ENCODE measurements at places on chromosomes 12 and 14. TPM values are rescaled to one million over a fixed set of nuclear protein-coding genes. Genes with fewer than 3 reads are reported as not detected.

Gene STON2
- polyA plus RNA-seq = not detected

Gene OVCH1
- 0.06 TPM for polyA plus RNA-seq

Gene GPRC5A
- 230 TPM for polyA plus RNA-seq

Gene KRT3
- not detected for polyA plus RNA-seq

Gene NR1H4
- polyA plus RNA-seq = not detected

Gene PLCZ1
- polyA plus RNA-seq = not detected

Gene GALNT6
- polyA plus RNA-seq = 47.1 TPM

Gene RAD9B
- 0.33 TPM for polyA plus RNA-seq

Gene VEZT
- 97.2 TPM for polyA plus RNA-seq

Gene ANO4
- 8.0 TPM for polyA plus RNA-seq

Gene GDF3
- not detected for polyA plus RNA-seq

Gene PDE6H
- polyA plus RNA-seq = not detected

Gene SBNO1
- polyA plus RNA-seq = 4.8 TPM

Gene AMN
- polyA plus RNA-seq = 0.17 TPM

Gene KRT72
- not detected for polyA plus RNA-seq

Gene NEUROD4
- not detected for polyA plus RNA-seq

Gene OR6J1
- polyA plus RNA-seq = not detected

Gene TMCC3
- not detected for polyA plus RNA-seq

Gene ARHGEF40
- 62.7 TPM for polyA plus RNA-seq

Gene KRT85
- not detected for polyA plus RNA-seq

Gene CMTM5
- polyA plus RNA-seq = not detected

Gene LDHB
- polyA plus RNA-seq = 592 TPM

Gene GPR162
- 3.3 TPM for polyA plus RNA-seq

Gene KLHL42
- 22.6 TPM for polyA plus RNA-seq

Gene WNT1
- polyA plus RNA-seq = not detected

Gene GPR68
- 0.20 TPM for polyA plus RNA-seq

Gene C12orf54
- polyA plus RNA-seq = not detected

Gene TPPP2
- not detected for polyA plus RNA-seq

Gene CHST11
- polyA plus RNA-seq = 5.5 TPM

Gene ATP2A2
- 145 TPM for polyA plus RNA-seq
